ENCODE measurements at places on chromosomes 2 and 18.

DNA sequence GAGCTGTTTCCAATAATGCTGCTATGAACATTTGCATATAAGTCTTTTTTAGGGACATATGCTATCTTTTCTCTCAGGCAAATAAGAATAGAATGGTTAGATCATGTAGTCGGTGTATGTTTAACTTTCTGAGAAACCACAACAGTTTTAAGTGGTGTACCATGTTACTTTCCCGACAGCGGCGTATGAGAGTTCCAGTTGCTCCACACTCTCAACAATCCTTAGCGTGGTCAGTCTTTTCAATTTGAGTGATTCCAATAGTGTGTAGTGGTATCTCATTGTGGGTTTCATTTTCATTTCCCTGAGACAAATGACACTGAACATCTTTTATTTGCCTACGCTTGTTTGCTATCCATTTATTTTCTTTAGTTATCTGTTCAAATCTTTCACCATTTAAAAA, 149.5 kb downstream of the ACOXL start:
- no peak for DNase-seq

- DNase-seq, result no peak
These were observed 46.3 kb downstream of the PSD4 start for GRCh38 chr2:113219889-113220641.

DNA sequence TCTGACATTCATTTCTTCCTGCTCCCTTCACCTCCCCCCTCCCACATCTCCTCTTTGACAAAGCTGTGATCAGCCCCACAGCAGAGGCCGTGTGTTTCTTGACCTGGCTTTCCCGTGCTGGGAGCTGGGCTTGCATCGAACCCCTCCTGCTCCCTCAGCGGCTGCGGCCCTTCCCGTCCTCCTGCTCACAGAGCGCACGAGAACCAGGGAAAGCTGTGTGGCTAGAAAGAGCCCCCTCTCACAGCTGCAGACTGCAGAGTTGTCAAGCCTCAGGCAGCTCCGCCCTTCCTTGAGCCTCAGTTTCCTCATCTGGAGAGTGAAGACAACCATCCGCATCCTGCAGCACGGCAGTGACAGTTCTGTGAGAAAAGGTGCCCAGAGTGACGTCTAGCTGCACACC, 65.7 kb upstream of the GLI2 start:
- DNase-seq, result no peak

- DNase-seq, result no peak
These were observed 1346.2 kb downstream of the SUCLG1 start for GRCh38 chr2:83112858-83113257.

- no peak for DNase-seq
These were observed 129.2 kb downstream of the IKZF2 start for GRCh38 chr2:213021971-213022899.

Measured in cerebellar nuclear complex (tissue), 1 donor.